ENCODE measurements at places on chromosomes 5 and 9. TPM values are rescaled to one million over a fixed set of nuclear protein-coding genes. Genes with fewer than 3 reads are reported as not detected.

DNA sequence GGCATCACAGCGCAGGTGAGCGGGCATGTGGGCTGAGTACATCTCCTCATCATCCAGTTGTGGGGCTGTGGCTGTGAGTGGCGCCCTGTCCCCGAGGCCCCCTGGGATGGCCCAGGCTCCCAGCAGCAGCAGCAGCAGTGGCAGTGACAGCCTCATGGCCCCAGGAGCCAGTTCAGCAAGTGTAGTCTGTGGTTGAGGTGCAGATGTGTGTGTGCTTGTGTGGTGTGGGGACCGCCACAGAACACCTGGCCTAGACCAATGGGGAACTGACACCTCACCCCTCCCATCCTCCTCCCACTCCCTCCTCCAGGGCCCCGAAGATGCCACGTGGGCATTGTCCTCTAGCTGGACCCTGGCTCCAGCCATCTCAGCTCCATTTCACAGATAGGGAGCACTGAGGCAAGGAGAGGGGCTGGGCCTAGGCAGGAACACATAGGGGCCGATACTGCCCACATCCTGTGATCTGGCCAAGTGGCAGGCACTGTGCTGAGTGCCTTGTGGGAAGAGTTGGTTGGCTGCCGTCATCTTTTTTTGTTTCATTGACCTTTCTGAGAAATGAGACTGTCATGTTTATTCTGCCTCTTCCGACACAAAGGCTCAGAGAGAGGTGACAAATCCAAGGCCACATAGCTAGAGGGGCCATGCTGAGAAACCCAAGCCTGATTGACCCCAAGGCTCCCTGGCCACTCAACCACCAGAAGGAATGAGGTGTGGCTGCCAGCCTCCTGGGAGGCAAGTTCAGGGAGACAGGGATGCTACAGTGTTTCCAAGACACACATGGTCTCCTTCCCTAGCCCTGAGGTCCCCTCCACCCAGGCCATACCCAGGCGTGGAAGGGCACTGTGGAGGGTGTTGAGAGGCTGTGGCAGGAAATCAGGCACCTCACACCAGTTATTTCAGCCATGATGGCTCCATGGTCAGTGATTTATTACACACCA, at the start of gene MZB1:
Gene MZB1 (minus strand): TSS at position 213 of the 938 bp plus-strand sequence. CDS start 57 bp downstream, at position 156.
- peak; percentile 68 for DNase-seq

- no peak for DNase-seq
Observed at GRCh38 chr5:77292026-77292757, 81.7 kb downstream of the PDE8B start.

DNA sequence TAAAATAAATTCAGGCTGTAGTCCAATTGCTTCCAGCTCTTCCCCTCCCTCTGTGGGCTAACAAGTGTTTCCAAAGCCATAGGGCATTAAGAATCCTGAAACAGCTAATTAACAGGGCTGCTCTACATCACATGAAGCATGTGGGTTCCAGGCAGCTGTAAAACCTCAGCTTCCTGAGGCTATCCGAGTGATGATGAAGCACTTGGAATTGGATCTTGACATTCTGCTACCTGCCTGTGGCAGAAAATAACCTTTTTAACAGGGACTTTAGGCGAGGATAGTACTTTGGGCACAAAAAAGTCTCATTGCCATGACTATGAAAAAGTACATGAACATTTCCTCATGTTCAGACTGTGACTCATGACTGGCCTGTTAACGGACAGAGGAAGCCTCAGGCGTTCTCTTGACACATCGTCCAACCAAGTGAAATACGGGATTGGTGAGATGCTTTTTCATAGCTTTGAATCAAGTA, 107.2 kb downstream of the PDE4D start:
- DNase-seq = no peak

DNA sequence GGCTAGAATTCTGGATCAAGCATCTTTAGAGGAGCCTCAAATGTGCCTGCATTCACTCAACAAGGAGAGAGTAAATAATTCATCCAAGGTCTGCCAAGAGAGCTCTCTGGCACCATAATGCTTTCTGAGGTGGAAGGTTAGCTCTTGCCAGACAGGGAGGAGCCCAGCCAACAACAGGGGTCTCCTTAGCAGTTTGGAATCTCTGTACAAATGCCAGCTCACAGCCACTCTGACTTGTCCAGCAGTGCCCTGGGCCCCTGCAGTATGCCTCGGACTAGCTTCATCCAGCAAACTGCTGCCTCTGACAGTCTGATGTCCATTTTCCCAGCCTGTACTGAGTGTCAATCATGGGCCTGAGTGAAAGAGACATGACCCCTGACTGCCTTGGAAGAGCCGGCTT, 127.2 kb upstream of the SLC44A1 start:
- no peak for DNase-seq

DNA sequence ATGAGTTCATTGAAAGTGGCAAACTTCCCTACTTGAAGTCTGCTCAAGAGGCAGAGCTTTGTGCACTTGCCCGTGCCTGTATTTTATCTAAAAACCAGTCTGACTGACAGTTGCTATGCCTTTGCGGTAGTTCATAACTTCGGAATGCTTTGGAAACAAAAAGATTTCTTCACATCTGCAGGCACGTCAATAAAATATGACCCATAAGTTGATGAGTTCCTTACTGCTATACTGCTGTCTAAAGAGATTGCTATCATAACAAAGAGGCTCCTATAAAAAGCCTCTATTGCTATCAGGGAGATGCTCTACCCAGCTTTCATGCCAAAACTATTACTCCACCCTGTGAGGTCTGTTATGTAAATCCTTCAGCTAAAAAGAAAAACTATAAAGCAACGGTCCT, 25.4 kb upstream of the RNF20 start:
- DNase-seq = no peak

GRCh38 chr5:158928404-158928803, 171.3 kb downstream of the EBF1 start:
- no peak for DNase-seq

DNA sequence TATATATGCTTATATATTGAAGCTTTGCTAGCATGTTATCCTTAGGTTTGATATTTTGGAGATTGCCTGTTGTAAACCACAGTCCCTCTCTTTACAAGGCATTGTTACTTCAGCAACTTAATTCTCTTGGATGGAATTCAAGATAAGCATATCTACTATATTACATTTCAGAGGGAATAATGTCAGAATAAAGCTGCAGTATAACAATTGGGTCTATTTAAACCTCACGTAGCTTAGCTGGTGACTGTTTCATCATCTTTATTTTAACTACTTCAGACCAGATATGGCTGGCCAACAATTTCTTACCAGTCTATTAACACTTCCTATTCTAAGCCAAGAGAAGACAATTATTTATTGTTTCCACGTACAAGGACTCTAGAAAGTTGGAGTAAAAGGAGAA, 27.1 kb downstream of the ZCCHC10 start:
- no peak for DNase-seq

GRCh38 chr5:134053314-134053839, 48.6 kb upstream of the VDAC1 start:
- no peak for DNase-seq

- no peak for DNase-seq
Observed at GRCh38 chr9:31759703-31760102, 624.7 kb upstream of the ACO1 start.

DNA sequence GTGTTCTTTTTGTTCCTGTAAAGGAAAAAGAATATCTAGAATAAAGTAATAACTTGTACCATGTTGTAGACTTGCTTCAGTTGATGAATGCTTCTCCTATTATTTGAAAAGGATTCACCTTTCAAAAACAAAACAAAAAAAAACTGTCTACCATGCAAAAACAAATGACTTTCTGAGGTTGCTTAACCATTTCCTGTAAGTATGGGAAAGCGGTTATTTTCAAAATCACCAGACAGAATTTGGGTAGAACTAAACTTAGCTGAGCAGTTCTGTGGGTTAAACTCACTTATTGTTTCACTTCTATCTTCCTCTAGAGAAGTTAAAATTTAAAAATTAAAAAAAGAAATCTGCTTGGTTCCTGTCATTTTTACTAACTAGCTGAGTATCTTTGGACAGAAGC, 25.2 kb downstream of the LNPEP start:
- no peak for DNase-seq

- DNase-seq = no peak
Observed at GRCh38 chr5:143119291-143119769, 284.2 kb downstream of the NR3C1 start.

GRCh38 chr9:127746959-127747569, 12.0 kb upstream of the TOR2A start:
- DNase-seq = no peak

GRCh38 chr5:138067945-138068344, 15.9 kb upstream of the WNT8A start:
- DNase-seq = no peak

Gene OBP2B
- total RNA-seq = not detected

Gene RGS7BP
- total RNA-seq = 0.24 TPM

Gene STPG3
- total RNA-seq = not detected

Gene MARCOL
- total RNA-seq = not detected

Gene SPINK4
- 13.9 TPM for total RNA-seq

Gene BSPRY
- 32.6 TPM for total RNA-seq

Gene CNTNAP3B
- total RNA-seq = 4.4 TPM

Gene PTRH1
- total RNA-seq = 8.3 TPM

Measured in left colon (tissue), 2 donors.